ENCODE measurements at places on chromosomes 7 and 10.

DNA sequence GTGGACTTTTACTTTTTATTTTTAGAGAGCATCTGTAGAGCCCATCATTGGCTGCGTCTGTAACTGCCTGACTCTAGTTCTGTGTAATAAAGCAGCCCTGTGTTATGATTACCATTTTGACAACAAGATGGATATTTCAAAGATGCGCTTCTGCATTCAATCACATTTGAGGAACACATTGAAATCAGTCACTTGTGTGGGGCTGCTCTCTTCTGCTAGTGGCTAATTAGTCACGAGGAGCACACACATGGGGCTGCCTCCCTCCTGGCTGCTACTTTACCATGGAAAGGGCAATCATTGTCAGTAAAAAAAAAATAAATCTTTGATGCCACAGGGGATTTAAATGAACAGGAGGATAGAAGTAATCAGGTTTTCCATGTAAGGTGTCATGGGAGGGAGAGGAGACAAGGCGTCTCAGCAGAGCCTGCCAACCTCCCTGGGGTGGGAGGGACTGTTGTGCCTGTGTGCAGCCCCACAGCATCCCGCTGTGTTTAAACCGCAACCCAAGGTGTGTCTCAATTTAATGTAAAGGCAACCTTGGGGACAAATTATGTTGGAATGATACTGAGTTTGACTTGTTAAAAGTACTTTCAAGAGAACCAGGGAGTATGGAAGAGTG lies 205.2 kb upstream of the COBL start:
- no peak for DNase-seq

GRCh38 chr7:46558482-46559193 lies 637.6 kb upstream of the IGFBP3 start:
- no peak for DNase-seq

GRCh38 chr7:1053002-1053411 lies 8.7 kb downstream of the GPR146 start:
- DNase-seq, result no peak

- no peak for DNase-seq
Observed at GRCh38 chr7:93799750-93800357, 90.7 kb downstream of the TFPI2 start.

- DNase-seq, result no peak
Observed at GRCh38 chr10:84706875-84707274, 378.5 kb downstream of the CCSER2 start.

- DNase-seq, result no peak
Observed at GRCh38 chr7:104327534-104327933, 869 bp upstream of the LHFPL3 start.

- no peak for DNase-seq
Observed at GRCh38 chr7:22569586-22570321, 69.8 kb upstream of the STEAP1B start.

DNA sequence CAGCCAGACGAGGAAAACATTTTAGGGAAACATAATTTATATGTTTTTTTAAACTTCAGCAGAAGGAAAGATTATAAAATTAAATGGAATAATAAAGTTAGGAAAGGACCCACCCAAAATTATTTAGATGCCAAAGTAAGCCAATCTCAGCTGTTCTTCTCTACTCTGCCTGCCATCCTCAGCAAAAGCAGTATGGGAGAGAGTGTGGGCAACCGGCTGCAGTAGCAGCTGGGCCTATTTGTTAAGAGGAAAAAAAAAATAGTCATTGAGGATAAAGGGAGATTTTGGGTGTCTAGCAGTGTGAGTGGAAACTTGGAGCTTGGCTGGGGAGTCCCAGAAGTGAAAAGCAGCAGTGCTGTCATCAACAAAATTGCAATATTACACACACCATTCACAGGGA lies 15.4 kb downstream of the SEMA3E start:
- no peak for DNase-seq

- DNase-seq, result no peak
Observed at GRCh38 chr10:88063861-88064557, 200.6 kb downstream of the PTEN start.

DNA sequence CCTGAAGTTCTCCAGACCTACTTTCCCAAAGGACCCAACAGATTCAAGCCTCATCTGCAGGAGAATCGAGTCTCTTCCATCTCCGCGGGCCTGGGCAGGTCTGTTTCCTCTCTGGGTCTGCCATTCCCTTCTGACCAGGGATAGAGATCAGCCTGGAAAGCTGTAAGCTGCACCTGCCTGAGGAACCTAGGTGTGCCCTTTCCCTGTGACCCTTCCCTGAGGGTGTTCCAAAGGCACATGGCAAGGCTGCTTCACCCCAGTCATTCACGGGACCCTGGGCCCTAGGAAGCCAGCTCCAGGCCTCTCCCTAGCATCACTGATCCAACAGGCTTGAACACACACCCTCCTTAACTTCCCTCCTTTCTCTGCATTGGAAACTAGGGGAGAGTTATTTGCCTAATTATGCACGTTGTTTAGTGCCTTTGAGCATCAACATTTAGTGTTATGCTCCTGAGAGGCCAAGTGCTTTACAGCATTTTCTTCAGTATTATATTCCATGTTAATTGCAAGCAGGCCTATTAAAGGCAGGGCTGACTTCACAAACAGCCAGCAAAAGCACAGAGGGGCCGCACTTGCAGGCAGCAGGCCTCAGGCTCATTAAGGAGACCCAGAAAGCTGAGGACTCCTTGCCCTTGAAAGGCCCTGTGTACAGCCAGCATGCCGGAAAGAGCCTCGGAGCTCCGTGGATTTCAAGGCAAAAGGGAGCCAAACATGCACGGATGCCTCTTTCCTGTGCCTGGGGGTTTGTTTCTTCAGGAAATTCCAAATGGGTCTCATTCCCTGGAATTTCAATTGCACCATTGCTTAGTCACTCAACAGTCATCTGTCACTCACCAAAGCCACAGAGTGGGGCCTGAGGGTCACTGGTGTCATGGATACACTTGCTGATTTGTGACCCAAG lies 91.0 kb upstream of the FAM20C start:
- no peak for DNase-seq

GRCh38 chr10:120825878-120826769 lies 25.0 kb upstream of the WDR11 start:
- DNase-seq, result no peak

DNA sequence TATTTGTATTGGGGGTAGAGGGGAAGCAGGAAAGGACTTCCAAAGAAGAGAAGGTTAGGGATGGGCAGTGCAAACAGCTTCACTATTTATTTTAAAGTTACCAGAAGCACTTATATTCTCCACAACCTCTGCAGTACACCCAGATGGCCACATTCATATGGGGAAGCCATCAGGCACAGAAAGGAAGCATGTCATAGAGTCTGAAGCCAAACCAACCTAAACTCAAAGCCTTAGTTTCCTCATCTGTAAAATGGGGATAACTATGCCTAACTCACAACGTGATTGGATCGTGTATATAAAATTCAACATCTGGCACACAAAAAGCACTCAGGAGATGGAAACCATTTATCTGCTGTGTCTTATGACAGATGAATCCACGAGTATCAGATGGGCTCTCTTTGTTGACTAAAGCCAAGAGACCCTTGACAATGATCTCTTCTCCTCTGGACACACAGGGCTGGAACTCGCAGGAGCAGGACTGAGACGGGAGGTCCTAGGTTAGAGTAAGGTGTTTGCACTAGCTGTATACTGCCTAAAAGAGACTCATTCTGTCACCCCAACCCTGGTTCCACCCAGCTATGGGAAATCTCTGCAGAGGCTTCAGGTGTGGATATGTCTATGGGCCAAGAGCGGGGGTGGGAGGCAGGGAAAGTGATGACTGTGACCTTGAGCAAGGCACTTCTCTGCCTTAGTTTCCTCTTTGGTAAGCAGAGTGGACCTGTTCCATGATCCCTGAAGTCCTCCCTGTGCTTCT lies 1.8 kb downstream of the KIAA1549 start:
- DNase-seq, result no peak

DNA sequence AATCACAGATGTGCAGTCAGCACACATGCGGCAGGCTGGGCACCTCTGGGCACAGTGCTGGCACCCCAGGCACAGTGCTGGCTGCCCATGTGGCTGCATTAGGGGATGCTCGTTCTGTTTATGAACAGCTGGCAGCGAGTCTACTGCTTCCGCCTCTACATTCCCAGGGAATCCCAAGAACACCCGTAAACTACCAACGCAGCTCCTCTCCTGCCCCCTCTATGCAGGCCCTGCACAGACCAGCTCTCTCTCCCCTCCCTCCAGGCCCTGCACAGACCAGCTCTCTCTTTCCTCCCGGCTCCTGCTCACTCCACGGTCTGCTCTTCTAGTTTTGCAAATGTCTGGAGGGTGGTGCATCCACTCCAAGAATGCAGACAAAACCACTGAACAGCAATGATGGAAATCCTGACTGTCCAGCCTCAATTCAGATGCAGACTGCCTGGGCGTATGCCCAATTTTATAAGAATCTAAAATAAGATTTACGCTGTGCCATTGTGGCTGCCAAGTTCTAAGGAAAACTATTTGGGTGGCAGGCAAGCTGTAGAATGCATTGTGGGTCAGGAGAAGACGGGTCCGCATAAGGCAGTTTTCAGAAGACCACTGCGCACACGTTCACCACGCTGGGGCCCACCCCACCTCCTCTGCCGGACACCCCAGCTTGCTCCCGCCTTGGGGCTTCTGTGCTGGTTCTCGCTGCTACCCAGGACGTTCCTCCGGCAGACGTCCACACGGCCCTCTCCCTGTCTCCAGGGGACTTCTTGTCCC lies 234.6 kb downstream of the ZMYND11 start:
- DNase-seq, result no peak

DNA sequence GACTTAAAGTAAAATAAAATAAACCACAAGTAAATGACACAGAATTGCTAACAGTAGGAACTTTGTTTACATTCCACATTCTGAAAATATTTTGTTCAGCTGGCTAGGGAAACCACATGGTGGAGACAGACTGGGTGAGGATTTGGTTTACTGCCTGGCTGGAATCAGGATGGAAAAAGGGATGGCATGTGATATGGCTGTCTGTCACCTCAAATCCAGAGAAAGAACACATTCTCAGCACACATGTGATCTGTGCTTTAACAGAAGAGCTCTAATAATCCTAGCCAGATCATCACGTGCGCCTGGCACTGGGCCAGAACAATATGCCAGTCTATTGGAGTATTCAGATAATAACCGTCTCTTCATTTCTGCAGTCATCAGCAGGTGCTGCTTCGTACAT lies 90.9 kb upstream of the PIP4K2A start:
- no peak for DNase-seq

DNA sequence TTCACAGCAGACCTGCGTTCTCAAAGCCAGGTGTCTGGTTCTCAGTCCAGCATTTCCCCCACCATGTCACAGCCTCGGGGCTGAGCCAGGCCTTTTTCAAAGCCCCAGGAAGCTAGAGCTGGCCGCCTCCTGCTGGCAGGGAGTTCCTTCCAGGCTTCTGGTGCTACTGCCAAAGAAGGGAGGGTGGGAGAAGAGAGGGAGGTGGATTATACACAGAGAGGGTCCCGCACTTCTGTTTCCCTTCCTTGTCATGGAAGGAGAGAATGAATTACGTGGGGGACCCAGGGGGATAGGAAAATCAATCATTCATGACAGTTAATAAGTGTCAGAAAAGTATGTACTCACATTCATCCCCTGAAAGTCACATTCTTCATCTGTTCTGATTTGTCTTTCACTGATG lies 600 bp upstream of the LGI1 start:
- DNase-seq, result peak; percentile 64

GRCh38 chr10:73095481-73096021 lies 1.1 kb downstream of the P4HA1 start:
- DNase-seq, result no peak

DNA sequence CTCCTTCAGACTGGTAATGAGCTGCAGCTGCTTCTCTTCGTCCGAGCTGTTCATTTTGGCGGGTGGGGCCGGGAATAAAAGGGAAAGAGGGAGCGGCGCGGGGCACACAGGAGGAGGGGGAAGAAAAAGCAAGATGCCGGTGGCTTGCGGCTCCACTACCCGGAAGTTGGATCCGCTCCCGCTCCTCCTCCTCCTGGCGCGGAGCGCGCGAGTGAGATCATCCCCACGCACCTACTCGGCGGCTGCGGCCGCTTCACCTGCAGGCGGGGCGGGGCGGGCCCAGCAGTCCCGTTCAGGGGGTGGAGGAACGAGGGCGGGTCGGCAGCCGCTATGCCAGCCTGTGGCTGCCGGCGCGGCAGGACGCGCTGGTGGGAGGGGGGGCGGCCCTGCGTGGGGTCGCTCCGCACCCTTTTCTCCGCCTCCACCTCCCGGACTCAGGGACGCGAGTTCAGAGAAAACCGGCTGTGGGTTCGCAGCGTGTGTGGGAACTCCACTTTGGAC lies at the start of gene SHTN1:
TSS of gene SHTN1 (minus strand) at position 162 of the 501 bp plus-strand sequence. CDS start at position 54, 108 bp downstream.
- peak; percentile 80 for DNase-seq

GRCh38 chr10:104767282-104767681 lies 126.2 kb downstream of the SORCS3 start:
- DNase-seq, result no peak

DNA sequence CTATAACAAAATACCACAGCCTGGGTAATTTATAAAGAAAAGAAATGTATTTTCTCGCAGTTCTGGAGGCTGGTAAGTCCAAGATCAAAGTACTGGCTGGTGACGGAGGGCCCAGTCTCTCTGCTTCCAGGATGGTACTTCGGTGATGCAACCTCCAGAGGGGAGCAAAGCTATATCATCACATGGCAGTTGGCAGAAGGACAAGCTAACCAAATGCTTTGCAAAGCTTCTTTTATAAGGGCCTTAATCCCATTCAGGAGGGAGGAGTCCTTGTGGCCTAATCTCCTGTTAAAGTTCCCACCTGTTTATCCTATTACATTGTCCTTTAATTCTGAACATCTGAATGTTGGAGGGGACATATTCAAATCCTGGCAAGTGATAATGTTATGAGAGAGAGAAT lies 134.1 kb upstream of the SP4 start:
- no peak for DNase-seq

DNA sequence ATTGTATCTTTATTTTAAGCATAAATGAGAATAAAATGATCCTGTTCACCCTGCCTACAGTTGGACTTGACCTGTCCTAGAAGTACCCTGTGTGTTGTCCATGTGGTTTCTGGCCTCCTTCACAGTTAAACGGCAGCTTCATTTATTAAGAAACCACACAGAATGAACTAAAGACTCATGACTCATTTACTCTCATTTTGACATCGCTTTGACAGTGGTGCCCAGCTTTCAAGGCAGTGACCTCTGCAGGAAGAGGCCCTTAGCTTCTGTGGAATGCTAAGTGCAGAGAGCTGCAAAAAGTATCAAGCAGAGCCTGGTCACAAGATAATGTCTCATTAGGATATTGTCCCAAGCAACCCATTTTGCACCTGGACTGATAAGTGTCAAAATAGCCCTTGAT lies 93.4 kb downstream of the AVL9 start:
- no peak for DNase-seq

GRCh38 chr7:44530990-44531389 lies 10.1 kb downstream of the NPC1L1 start:
- DNase-seq, result peak; percentile 32

GRCh38 chr7:41415471-41416207 lies 287.3 kb downstream of the INHBA start:
- no peak for DNase-seq

Measured in ecto neural progenitor cell (in vitro differentiated cells).